ENCODE measurements at places on chromosomes 16 and 17.

DNA sequence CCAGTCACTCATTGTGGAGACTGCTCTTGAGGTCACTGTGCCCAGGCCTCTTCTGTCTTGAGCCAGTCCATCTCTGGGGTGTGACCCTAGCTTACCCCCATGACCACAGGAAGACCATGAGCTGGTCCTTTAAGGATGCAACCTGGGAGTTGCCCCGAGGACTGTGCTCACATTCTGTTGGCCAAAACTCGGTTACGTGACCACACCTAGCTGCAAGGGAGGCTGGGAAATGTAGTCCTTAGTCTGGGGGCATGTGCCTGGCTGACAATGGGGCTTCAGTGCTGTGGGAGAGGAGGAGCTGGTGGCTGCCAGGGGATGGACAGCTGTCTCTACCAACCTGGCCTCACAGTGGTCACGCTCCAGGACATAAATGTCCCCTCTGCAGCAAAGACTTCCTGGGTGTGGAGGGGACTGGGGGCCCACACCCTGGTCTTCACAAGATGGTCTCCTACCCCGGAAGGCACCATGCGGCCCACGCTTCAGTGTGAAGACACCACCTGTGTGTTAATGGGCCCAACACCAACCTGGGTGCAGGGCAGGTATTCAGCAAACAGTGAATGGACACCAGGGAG lies 55.4 kb downstream of the JPH3 start:
- no peak for DNase-seq

DNA sequence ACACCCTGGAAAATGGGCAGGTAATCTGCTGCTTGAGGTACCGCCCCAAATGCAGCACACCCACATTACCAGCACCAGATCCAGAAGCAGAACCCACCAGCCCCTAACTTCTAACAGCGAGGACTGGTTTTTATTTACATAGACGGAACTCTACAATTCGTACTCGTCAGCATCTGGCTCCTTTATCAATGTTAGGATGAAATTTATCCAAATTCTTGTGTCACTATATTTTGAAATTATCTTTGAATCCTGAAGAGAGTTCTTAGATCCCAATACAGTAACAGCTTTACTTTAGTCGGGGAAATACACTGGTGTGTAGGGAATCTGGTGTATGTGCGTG lies 332 bp upstream of the ALG1 start:
- no peak for DNase-seq

- no peak for DNase-seq
These were observed 56.2 kb downstream of the SNX11 start for GRCh38 chr17:48163809-48164208.

GRCh38 chr16:50473356-50473945 lies 74.7 kb upstream of the NKD1 start:
- peak; percentile 34 for DNase-seq

GRCh38 chr16:75580-76501 lies 2.2 kb upstream of the MPG start:
- no peak for DNase-seq

All from epithelial cell of prostate (primary cell).